ENCODE measurements at places on chromosomes 3 and 15.
A peak's percentile ranks its signal among the peaks of the same experiment; 100 is the strongest.

GRCh38 chr3:46096336-46096735 lies 69.1 kb upstream of the XCR1 start:
- DNase-seq, result no peak

DNA sequence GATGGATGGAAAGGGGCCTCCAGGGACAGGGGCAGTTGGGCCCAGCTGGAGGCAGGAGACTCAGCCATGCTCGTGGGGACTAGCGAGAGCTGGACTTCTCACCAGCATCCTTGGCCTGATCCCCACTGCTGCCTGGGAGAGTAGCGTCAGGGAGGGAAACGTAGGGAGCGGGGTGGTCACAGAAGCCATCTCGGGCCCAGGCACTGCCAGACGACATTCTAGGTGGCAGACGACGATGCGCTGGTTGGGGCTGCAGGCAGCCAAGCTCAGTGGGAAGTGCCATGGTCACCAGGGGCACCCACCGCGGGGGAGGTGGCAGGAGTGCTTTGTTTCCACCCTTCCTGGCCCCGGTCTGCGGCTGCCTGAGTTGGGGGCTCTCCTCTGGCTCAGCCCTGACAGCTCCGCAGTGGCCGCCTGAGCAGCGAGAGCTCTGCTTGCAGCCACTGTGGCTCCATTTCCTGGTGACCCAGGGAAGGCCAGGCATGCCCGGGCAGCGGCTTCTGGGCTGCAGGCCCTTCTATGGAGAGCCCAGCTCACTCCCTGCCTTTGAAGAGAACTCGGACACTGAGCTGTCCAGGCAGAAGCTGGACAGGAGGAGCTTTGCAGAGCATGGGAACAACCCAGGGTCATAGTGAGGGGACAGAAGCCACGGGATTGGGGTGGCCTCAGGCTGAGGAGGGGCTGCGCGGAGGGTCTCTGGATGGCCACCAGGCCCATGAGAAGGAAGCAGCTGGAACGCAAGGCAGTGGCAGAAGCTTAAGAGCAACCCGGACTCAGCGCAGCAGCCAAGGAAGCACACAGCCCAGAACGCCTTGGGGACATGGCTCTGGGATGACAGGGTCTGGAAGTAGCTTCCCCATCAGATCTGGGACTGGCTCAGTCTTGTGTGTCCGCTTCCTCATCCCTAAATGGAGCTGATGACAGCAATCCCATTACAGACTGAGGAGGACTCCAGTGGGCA lies 30.8 kb downstream of the KLHL25 start:
- no peak for DNase-seq

- no peak for DNase-seq
Measured at GRCh38 chr3:118968111-118968510, 66.5 kb downstream of the IGSF11 start.

GRCh38 chr15:50145451-50145872 lies 26.4 kb upstream of the ATP8B4 start:
- DNase-seq, result peak; percentile 85

- peak; percentile 66 for DNase-seq
Measured at GRCh38 chr15:39834256-39834655, 51.6 kb upstream of the FSIP1 start.
